ENCODE measurements at places on chromosomes 11 and 22. TPM values are rescaled to one million over a fixed set of nuclear protein-coding genes. Genes with fewer than 3 reads are reported as not detected.

DNA sequence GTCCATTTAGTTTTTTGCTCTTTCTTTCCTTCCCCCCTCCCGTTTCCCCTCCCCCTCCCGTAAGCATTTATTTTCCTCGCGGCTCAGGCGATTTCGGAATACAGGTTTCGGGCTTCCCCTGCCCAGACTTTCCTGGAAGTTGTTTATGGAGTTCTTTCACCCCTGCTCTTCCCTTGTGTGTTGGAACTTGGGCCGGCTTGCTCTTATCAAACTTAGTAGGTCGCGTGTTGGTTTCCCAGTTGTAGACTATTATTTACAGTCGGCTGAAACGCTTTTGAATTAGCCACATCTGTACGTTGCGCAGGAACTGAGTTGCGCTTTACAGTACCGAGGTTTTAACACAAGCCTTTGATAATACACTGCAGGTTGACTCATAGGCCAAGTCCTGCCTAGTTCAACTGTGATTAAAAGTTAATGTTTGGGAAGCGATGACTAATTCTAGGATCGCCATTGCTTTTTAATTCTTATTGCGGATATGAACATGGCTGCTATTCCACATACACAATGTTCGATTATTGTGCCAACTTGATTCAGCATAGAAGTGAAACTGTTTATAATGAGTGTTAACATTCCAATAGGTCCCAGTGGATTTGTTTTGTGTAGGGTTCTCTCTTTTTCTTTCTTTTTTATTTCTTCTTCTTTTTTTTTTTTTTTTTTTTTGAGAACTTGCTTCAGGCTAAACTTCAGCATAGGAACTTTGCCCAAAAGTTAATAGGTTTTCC lies 1.7 kb downstream of the YAP1 start:
- DNase-seq, result peak; percentile 55

DNA sequence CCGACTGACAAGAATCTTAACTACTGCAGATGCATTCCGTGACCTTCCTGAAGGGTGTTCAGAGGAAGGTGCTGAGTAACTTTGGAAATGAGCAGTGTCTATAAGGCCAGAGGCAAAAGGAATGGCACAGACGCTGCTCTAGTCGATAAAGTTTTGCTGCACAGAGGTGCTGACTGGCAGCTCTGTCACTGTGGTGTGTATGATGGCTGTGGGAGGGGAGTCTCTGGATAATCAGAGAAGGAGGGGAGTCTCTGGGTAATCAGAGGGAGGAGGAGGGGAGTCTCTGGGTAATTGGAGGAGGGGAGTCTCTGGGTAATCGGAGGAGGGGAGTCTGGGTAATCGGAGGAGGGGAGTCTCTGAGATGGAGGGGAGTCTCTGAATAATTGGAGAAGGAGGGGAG lies 18.4 kb downstream of the PTDSS2 start:
- DNase-seq, result no peak

DNA sequence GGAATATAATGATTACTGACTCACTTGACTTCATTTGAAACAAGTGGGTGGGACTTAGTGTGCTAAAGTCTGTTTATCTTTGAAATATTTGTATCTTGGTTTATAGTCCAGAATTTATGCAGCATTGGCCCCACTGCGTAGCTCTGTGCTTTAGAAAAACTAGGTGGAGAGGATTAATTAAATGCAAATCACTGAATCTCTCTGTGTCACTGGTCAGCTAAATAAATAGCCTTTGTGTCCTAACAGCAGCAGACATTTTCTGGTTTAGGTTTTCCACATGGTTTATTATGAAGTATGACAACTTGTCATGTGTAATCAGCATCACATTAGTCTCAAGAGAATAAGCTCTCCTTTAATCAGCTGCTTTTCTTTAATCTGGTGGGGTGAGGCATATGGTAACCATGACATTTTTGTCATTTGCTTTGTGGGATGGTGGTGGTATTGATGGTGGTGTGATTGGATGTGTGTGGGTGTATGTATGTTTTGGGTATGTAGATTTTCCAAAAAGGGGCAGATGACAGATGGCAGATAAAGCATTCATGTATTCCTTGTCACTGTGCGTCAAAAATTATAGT lies 33.9 kb downstream of the BCL2L13 start:
- DNase-seq, result no peak

DNA sequence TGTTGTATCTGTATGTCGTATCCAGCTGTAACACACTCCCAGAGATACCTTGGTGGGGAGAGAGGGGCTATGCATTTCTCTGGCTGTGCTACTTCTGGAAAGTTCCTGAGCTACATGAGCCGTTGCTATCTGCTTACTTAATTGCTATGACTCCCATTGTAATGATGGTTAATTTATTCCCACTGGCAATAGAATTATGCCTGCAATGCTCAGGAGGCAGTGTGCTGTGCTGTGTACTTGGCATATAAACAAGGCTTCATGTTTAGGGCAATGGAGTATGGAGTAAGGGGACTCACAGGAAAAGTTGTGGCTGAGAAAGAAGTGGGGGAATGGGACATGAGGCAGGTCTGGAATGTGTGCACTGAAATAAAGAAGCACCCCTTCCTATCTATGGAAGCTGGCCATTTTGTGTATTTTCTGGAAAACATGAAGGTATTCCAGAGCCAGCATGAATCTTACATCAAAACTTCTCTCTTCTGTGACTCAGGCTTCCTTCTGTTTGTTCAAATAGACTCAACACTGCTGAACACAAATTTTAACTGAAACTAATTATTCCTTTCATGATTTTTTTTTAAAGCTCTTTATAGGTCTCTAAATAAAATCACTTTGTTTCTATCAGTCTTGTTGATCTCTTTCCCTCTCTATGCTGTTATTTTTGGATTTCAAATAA lies 40.6 kb downstream of the CD44 start:
- DNase-seq, result no peak

DNA sequence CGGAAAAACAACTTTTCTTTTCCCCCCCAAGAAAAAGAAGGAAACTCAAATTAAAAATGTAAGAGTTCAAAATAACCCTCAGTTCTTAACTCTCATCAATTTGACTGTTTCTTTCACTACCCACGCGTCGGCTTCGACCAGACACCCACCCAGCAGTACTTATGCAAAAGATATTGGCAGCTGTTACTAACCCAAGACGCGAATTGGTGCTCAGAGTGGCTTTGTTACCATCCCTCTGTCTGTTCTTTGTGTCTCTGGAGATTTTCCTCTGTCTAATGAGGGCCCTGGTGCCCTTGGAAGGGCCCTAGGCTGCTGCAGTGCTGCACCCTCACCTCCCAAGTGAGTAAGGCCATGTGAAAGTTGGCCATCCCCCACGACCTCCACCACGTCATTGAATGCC lies 180.5 kb upstream of the NECTIN1 start:
- no peak for DNase-seq

DNA sequence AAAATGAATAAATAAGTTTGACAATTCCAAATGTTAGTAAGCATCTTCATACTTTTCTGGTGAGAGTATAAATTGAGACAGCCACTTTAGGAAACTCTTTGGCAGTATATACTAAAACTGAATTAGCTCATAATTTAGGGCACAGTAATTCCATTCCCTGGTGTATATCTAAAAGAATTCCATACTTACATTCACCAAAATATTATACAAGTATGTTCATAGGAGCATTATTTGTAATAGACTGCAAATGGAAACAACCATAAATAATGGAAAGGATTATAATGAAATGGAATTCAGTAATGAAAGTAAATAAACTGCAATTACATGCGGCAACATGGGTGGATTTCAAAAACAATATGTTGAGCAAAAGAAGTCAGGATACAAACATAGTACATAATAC lies 315.8 kb upstream of the LRRC4C start:
- no peak for DNase-seq

DNA sequence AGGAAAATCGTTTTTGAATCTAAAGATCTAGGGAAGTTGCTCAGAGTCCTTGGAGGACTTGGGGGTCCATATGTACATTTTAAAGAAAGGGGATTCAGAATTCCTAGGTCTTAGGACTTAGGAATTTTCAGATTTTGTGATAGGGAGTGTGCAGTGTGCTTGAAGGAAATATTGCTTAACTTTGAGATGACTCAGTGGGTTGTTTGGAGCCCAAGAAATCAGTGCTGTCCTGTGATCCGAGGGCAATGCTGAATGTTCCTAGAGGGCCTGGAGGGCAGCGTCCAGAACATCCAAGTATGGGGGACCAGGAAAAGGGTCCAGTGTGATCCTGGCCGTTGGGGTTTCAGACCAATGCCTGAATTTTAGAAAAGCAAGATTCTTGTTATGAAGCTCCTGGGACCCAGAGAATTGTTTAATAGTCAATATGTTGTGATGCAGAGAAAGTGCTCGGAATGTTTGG lies 3.1 kb upstream of the IGF2 start:
- no peak for DNase-seq

DNA sequence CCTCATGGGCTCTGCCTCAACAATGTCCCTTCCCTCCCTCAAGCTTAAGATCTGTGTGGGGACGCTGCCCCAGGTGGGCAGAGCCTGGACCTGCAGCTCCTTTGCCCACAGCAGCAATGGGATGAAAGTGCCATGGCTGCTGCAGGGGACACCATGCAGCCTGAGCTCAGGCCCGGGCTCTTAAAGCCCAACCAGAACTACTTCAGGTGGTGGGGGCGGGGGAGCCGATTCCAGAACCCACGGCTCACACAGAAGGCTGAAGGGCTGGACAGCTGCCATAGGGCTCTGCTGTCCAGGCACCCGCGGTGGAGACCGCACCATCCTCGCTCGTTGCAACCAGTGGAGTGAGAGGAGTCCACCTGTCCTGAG lies 12.5 kb downstream of the CHID1 start:
- no peak for DNase-seq

- no peak for DNase-seq
Measured at GRCh38 chr22:48185071-48186055, 1422.9 kb downstream of the TBC1D22A start.

GRCh38 chr11:130582981-130583380 lies 134.5 kb downstream of the ADAMTS15 start:
- DNase-seq, result no peak

DNA sequence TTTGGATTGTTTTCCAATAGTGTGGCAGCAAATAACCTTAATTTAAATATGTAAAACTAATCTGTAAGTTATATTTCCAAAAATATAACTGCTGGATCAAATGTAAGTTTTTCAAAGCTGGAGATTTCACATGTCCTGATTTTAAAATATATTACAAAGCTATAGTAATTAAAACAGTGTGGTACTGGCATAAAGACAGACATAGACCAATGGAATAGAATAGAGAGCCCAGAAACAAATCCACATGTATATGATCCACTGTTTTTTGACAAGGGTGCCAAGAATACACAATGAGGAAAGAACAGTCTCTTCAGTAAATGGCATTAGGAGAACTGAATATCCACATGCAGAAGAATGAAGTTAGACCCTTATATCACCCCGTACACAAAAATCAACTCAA lies 4.0 kb downstream of the OR4X2 start:
- DNase-seq, result no peak

GRCh38 chr11:58674609-58675008 lies 52.1 kb downstream of the CNTF start:
- DNase-seq, result no peak

DNA sequence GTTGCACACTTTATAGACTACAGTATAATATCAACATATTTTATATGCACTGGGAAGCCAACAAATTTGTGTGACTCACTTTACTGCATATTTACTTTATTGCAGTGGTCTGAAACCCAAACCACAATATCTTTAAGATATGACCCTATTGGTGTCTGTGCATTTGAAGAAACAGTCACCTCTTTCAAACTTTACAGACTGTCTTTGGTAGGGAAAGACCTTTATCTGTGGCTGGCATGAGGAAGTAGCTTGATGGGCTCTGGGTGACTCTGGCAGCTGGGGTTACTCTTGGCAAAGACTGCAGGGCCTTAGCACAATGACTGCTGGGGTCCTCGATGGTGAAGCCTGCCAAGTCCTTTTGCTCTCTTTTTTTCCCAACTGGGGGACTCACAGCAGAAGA lies 21.3 kb upstream of the ABTB2 start:
- DNase-seq, result no peak

The VSIG2 gene
- total RNA-seq, result 0.26 TPM

GRCh38 chr11:34341931-34342533 lies 15.8 kb downstream of the ABTB2 start:
- DNase-seq, result no peak

The CREB3L1 gene
- 1.9 TPM for total RNA-seq

- DNase-seq, result no peak
Measured at GRCh38 chr11:104098555-104098954, 62.1 kb downstream of the DDI1 start.

DNA sequence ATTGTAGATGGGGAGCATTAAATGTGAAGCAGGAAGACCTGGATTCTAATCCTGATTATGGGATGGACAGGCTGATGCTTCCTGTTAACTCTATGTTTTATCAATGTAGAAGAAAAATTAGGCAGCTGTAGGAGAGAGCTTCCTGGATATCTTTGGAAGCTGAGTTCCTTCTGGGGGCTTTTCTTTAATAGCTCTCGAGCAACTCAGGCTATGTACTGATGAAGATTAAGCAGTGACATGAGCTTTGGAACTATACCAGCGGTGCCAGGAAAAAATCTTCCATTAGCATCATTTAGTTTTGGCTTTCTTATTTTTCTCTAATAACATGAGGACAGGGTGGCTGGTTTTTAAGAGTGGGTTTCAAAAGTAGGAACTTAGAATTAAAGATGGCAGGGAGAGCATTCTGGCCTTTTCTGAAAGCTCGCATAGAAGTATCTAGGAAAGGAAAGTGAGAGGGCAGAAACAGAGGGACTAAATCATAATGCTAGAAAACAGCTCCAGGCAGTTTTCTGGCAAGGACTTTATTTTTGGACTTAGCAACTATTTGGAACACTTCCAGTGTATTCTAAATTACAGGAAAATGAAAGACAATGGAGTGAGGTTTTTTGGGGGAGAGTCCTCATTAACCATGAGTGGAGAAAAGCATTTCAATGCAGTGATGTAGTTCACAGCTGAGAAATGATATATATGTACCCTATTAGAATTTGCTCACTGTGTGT lies 69.2 kb upstream of the RRM1 start:
- DNase-seq, result peak; percentile 84

DNA sequence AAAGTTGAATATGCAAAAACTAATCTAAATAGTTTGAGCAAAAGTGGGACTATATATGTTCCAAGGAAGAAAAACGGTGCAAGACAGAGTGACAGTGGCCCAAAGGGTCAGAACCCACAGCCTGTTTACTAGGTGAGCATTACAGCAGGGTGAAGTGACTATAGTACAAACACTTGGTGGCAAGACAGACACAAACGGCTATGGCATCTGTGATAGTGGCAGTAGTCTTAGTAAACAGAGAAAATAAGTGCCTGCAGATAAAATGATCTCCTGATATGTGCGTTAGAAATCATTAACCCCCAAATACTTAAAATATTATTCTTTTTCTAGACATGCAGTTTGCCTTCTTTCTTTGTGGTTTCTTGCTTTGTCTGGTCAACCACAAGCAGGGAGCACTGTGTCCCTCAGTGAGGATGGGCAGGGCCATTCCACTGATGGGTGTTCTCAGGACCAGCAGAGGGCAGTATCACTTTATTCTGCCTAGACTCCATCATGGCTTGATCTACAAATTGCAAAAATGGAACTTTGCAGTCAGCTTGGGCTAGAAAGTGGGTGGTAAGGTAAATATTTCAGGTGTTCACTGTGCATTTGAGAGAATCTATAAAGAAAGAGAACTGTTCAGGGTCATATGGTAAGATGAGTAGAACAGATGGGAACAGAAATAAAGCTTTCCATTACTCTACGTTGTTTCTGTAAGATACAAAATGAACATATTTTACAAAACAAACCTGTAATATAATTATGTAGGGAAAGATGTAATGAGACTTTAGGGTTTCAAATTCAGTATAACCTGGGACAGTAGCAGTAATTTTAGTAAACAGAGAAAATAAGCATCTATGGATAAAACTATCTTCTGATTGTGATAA lies 198.2 kb downstream of the SWAP70 start:
- DNase-seq, result no peak

GRCh38 chr11:122784325-122784955 lies 53.9 kb upstream of the CRTAM start:
- DNase-seq, result peak; percentile 55

- DNase-seq, result no peak
Measured at GRCh38 chr11:126602993-126603392, 247.5 kb downstream of the ST3GAL4 start.

All from pulmonary artery endothelial cell (primary cell).